Sciatic nerve (tissue), 2 donors: ENCODE measurements at places on chromosomes 7 and 10.

DNA sequence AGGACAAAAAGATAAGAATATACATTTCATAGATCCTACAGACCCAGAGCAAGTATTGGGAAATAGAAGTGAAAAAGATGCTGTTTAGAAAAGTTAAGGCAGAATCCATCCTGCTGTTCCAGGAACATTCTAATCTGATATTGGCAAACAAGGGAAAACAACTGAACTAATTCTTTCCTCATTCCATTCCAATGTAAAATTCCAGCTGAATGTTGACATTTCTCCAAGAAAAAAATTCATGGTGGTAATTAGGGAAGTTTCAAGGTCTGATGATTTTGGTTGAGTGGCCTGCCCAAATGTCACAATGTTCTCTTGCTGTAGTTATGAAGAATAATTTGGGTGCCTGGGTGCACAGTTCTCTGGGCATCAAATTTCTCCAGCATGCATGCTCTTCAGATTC, 15.2 kb downstream of the PIP start:
- no peak for DNase-seq

GRCh38 chr10:119316002-119316358, 108.6 kb downstream of the GRK5 start:
- no peak for DNase-seq

DNA sequence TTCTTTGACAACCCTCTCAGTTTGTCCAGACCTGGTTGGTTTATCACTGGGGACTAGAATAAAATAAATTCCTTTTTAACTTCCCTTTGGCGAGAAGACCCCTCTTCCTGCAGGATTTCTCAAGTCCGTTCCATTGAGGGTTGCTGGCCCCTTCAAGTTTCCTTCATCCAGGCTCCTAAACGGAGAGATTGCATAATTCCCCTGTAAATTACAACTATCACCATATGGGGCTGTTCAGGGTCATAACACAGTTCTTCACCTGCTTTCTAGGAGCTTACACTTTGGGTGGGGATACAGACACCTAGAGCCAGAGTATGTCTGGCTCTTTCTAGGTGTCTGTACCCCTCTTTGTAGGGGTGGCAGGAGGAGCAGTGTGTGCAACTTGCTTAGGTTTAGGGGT, 3.3 kb upstream of the COPS6 start:
- no peak for DNase-seq

GRCh38 chr10:127496035-127496434, 53.1 kb upstream of the NPS start:
- no peak for DNase-seq

DNA sequence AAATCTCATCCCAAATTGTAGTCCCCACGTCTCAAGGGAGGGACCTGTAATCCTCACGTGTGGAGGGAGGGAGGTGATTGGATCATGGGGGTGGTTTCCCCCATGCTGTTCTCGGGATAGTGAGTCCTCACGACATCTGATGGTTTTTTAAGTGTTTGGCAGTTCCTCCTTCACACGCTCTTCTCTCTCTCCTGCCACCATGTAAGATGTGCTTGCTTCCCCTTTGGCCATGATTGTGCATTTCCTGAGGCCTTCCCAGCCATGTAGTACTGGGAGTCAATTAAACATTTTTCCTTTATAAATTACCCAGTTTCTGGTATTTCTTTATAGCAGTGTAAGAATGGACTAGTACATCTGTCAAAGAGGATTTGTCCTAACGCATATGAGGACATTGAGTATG, 59.5 kb downstream of the RGS10 start:
- no peak for DNase-seq

DNA sequence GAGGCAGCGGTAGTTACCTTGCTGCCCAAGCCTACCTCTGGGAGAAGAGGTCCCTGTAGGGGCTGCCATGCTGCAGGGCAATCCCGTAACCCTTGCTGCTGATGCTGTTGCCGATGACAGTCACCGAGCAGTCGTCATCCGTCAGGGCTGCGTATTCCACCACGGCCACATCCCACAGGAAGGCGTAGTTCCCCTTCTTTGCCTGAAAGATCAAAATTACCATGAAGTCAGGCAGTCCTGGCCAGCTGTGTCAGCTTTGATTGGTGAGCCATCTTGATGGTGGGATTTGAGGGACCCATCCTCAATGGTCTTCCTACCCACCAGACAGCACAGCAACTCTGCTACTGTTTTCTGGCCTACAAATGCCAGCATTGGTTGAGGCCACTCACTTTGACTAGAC, 746.8 kb downstream of the GRID1 start:
- no peak for DNase-seq

- no peak for DNase-seq
These were observed 123.3 kb downstream of the PRPF18 start for GRCh38 chr10:13709931-13710650.

GRCh38 chr7:48052748-48053147, 17.4 kb downstream of the C7orf57 start:
- DNase-seq: no peak

DNA sequence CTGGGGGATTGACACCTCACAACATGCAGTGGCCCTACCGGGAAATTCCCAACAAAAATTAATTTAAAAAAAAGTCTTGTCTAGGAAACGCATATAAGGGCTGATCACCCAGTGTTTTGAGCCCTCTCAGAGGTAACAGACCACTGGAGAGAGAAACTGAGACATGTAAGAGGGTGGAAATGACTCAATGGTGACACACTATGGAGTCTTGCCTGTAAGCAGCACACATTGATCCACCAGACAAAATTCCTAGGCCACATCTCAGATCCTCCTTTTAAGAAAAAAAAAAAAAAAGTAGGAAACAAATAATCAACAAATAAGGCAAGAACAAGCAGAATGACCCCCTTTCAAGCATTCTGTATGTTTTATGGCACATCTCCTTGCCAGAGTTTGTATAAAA, 296.2 kb downstream of the MAGI2 start:
- no peak for DNase-seq

- DNase-seq: no peak
These were observed 16.8 kb downstream of the GIMAP5 start for GRCh38 chr7:150753826-150754603.

GRCh38 chr7:152987656-152988055, 228.1 kb downstream of the ACTR3B start:
- DNase-seq: no peak

DNA sequence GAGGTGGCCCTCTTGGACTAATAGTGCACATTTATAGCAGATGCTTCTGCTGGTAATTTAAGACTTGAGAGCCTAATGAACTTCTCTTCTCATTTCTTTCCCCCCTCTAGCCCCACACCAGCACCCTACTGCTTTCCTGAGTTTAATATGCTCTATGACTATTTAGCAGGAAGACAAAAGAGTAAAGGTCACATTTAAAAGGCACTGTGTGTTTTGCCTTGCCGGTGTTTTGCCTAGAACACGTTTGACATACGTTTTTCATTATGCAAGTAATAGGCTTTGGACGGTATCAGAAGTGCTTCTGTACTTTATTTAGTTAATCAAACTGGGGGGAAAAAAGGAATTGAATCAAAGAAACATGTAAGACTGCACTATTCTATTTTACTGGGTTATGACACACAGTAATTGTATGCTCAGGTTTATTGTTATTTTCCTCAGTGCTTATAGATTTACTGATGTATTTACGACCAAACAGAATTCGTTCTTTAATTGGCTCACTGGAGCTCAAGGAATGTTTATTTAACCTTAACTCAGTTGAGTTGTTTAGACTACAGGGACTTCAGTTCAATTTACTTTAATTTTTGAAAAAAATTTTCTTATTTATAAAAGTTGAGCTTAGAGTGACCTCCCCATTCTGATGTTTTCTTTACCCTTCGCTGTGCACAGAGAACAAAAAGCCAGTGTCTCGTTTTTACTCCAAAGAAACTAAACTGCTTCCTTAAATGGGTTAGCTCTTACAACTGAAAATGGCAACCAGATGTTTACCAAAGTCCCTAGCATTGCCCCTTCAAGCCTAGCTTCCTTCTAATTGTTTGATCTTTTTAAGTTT, 35.4 kb downstream of the CPED1 start:
- DNase-seq: no peak

DNA sequence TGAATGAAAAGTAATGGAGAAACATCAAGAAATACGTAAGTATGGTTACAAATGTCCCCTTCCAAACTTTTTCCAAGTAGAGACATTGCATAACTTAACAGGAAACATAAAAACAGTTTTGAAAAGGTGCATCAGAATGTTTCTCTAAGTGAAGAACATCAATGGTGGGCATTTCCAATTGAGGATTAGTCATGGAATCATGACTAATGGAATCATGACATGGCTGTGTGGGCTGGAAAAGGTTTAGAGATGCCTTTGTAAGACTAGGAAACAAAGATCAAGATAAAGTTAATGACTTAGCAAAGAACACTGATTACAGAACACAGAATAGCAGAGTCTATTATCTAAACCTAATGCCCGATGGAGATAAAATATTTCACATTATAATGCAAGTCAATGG, 272.0 kb downstream of the HPSE2 start:
- DNase-seq: no peak

GRCh38 chr7:101707587-101707986, 78.5 kb upstream of the MYL10 start:
- DNase-seq: no peak

GRCh38 chr10:133226251-133226808, 3.7 kb upstream of the UTF1 start:
- DNase-seq: no peak

- no peak for DNase-seq
These were observed 217.8 kb upstream of the FRMD4A start for GRCh38 chr10:14548474-14548873.

DNA sequence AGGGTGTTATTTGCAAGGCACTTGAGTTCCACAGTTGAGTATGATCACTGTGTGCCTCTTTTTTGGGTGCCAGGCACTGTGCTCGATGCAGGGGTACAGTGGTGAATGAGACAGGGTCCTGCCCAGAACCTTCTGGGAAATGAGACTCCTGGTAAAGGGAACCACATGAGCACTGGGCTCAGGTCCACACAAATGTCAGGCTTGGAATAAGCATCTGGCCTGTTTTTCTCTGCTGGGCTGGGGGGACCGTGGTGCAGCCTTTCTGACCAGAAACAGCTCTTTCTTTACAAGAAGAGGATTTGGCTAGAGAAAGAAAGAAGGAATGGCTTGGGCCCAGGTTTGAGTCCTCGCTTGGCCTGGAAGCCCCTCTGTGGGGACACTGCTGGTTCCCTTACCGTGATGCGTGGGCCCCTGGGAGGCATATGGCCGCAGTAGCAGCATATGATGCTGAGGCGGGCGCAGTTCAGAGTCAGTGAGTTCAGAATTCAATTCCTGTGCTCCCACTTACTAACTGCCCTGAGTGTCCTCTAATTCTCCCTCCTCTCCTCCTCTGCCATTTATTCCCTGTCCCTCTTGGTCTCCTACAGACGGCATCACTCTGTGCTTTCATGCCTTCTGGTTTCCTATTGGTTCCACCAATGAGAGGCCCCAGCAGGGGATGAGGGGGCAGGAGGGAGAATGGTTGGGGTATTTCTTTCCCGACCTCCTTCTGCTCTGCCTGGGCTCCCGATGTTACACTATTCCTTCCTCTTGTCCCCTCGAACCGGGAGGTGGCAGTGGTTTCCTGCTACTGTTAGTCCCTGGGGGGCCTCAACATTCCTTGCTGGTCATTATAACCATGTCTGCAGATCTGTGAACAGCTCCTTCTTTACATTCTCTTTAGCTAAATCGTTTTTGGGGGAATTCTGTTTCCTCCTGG, 9.6 kb upstream of the KCP start:
- peak; percentile 50 for DNase-seq

DNA sequence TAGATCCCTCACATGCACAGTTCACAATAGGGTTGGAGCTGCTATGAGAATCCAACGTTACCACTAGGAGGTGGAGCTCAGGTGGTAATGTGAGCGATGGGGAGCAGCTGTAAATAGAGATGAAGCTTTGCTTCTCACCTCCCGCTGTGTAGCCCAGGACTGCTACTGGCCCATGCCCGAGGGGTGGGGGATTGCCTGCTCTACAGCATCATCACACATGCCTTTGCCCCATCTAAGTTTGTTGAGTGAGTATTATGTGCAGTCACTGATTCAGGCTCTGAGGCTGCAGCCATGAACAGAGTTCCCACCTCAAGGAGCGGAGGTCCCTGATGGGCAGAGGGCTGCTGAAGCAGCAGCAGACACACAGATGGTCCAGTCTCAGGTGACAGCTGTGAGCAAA, 94.1 kb downstream of the CHST15 start:
- DNase-seq: no peak

GRCh38 chr7:54560723-54561122, 18.5 kb downstream of the VSTM2A start:
- DNase-seq: no peak

GRCh38 chr10:34091635-34092195, 723.4 kb downstream of the PARD3 start:
- DNase-seq: no peak

DNA sequence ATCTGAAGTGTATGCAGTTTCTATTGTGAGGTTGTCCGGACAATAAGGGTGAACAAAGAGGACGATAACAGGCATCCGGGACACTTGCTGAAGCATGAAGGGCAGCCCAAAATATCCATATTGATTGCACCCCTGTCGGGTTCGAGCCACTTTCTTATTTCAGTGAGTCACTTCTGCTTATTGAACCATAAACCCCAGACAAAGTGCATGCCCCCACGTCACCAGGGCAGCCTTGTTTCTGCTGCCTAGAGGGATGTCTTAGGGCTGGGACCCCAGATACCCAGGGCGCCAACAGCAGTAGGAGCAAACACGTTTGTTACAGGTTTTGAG, 175.3 kb upstream of the LYZL1 start:
- no peak for DNase-seq

GRCh38 chr10:50470798-50471582, 152.8 kb downstream of the SGMS1 start:
- DNase-seq: no peak

GRCh38 chr10:104277785-104278184, 8.8 kb downstream of the GSTO2 start:
- no peak for DNase-seq

GRCh38 chr7:151063212-151063561, 3.8 kb downstream of the SLC4A2 start:
- DNase-seq: no peak

DNA sequence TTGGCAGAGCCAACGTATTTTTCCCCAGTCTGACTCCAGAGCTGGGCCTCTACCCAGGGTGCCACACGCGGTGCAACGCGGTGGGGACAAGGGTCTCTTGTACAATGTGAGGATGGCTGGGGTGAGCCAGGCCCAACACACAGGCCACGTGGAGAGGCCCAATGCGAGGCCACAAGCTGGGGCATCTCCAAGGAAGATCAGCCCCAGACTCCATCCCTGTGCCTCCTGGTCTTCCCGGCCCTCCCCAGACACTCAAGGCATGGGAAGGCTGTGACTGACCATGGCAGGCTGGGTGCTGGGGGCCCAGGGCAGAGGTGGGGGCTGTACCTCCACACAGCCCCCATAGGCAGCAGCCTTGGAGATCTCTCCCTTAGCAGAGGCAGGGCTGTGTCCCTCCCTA, 135.3 kb upstream of the FAM20C start:
- DNase-seq: peak; percentile 47

DNA sequence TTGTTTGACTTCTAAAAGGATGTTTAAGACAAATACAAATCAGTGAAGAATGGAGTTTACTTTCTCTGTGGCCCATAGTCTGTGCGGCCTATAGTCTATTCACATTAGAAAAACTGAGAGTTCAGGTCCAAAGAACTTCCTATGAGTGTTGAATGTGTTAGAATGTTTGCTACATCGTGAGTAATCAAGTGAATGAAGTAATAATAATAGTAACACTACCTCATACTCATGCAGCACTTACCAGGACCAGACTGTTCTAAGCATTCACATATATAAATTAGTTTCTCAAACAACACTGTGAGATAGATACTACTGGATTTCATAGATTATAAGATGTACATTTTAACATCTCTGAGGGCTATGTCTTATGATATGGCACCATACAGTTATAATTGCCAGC, 70.4 kb downstream of the RALA start:
- DNase-seq: no peak
